Frontal cortex (tissue), 4 donors: ENCODE measurements at places on chromosomes 11 and 22.

GRCh38 chr22:27612115-27612514, 189.4 kb downstream of the MN1 start:
- DNase-seq, result no peak

DNA sequence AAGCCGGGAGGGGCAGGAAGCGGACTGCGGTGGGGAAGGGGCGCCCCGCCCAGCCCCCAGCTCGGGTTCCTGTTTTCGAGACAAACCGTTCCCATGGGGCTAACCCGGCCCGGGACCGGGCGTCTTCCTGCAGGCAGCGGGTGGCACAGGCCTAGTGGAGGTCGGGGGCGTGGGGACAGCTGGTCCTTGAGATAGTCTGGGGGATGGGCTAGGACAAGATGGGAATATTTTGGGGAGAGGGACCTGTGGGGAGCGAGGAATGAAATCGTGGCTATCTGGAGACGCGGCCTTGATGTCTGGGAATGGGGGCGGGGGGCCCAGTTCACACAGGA, 1.2 kb upstream of the RASGRP2 start:
- peak; percentile 69 for DNase-seq

DNA sequence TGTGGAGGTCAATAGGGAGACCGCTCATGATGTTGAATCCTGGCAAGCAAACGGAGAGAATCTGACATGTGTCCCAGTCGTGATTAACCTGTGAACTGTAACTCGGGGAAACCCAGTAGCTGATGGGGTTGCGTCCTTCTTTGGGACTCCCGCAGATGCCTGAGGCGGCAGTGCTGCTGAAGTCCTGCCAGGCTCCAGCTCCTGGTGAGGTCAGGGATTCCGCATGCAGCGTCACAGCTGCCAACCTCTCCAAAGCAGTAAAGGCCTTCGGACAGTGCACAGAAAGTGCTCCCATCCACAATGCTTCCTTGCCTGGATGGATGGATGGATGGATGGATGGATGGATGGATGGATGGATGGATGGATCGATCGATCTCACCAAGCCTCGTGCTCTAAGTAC, 13.5 kb downstream of the KCNQ1 start:
- DNase-seq, result no peak

DNA sequence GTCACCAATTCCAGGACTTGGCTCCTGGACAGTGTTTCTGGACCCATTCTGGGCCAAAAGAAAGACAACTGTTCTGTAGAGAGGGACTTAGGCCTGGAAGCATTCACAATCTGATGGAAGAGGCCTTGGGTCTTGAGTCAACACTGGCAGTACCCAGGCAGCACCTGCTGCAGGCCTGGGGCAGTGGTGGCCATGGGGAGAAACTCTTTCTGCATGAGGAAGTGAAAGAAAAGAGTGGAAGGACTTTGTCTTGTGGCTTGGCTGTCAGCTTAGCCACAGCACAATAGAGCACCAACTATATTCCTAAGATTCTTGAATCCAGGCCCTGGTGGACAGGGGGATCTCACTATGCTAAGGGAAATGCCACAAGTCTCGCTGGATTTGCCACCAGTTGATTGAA, 70.6 kb downstream of the CTSC start:
- DNase-seq, result no peak

GRCh38 chr11:79308429-79308828, 132.4 kb downstream of the TENM4 start:
- DNase-seq, result no peak

GRCh38 chr11:13713982-13714381, 45.5 kb downstream of the FAR1 start:
- DNase-seq, result no peak

GRCh38 chr11:64181506-64182411, 4.2 kb upstream of the STIP1 start:
- peak; percentile 76 for DNase-seq

DNA sequence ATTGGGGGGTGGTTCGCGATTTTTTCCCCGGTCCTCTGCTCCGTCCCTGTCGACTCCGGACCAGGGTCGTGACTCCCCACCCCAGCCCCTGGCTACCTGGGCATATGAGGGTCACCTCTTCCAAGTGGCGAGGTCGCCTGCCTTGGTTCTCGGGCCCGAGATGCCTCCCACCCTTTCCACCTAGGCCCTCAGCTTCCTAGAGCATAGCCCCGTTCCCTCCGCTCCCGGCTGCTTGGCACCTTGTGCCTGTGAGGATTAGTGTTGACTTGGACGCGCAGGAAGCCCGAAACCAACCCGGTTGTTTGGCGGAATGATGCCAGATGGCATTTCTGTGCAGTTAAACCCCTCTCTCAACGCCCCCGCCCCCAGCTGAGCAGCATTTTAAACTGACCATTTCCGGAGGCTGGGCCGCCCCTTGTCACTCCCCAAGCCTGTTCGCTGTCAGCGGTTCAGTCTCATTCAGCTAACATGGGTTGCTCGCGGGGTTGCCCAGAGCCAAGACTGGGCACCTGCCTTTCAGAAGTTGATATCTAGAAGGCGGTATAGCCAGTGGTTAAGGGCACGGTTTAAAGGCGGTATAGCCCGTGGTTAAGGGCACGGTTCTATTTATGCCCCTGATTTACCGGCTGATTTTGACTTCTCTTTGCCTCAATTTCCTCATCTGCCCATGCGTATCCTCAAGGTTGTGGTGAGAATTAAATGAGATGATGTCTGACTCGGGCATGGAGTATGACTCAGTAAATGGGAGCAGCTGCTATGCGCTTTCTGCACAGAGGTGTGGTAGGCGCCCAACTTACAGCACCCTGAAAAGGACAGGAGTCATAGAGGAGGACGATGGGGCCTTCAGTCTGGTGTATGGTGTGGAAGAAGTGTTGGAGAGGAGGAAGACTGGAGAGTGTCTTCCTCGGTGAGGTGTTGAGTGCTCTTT, 639 bp downstream of the INCENP start:
- no peak for DNase-seq

DNA sequence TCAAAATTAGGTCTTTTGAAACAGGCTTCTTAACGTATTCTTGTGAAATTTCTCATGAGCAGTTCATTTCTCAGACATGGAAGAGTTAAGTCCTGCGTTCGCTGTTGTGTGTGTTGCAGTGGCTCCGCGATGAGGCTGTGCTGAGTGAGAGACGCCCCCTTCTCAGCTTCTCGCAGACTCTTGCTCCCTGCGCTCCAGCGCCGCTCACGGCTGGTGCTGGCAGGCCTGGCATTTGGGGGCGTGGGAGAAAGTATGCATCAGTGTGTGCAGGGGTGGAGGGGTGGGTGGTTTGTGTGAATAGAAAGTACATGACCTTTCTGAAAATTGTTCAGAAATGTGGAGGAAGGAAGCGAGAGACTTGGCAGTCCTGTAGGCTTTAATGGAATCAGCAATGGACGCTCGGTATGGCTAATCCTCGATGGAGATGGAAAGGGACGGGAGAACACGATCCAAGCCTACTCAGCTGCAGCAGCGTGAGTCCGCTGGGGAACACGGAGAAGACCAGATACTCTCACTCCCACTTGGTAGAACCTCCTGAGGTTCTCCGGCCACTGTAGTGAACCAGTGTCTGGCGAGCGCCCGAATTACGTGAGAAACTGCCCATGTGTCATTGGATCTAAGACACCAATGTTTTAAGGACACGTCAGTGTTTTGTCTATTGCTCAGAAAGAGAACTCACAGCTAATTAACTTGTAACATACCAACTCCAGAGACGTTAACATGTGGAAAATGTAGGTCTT, 5.9 kb downstream of the TAB1 start:
- DNase-seq, result peak; percentile 49

GRCh38 chr11:123393312-123393927, 36.6 kb upstream of the GRAMD1B start:
- no peak for DNase-seq

DNA sequence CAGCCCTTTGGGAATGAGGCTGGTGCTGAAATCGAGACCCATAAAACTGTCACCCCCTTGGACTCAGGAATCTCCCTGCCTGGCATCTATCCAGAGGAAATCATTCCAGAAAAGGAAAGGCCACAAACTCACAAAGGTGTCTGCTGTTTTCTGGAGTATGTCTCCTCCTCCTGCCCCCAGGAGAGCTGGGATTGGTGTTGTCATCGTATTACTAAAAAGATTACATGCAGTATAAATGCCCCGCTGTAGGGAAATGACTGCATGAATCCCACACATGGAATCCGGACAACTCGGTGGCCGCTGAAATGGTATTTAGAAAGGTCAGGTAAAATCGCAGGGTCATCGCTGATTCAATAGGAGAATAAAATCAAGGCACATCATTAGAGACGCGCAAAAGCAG, 18.9 kb upstream of the RFPL3 start:
- no peak for DNase-seq

DNA sequence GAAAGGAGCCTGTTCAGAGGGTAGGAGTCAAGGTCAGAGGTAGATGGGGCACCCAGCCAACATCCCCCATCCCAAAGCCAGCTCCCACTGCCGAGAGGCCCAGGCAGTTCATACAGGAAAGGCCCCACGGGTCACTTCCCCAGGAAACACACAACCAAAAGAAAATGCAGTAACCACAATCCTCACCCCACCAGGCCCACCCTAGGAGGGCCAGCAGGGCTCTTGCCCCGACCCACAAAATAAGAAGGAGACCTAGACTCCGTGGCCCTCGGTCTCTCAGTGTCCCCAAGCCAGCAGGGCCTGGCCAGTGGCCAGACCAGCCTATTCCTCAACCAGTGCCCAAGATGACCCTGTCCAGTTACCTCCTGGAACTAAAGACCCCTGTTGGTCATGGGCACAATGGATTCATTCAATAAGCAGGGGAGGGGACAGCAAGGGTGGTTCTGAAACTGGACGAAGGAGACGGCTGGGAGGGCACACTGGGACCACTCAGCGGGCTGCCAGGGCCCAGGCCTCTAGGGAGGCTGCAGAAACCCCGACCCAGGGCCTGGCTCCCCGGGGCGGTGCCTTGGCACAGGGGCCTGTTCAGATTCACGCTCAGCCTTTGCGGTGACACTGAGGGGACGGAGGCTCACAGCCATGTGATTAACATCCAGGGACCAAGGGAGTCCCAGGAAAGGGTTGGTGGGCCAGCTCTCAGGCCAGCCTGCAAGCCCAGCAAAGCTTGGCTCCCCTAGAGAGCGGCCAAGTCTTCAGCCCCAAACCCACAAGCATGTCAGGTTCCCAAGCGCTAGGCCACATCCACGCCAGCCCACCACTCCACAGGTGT, 5.5 kb downstream of the RAB3IL1 start:
- no peak for DNase-seq

- no peak for DNase-seq
Observed at GRCh38 chr11:107176148-107177105, 158.2 kb upstream of the GUCY1A2 start.

- no peak for DNase-seq
Observed at GRCh38 chr22:25824828-25825423, 82.9 kb downstream of the MYO18B start.

DNA sequence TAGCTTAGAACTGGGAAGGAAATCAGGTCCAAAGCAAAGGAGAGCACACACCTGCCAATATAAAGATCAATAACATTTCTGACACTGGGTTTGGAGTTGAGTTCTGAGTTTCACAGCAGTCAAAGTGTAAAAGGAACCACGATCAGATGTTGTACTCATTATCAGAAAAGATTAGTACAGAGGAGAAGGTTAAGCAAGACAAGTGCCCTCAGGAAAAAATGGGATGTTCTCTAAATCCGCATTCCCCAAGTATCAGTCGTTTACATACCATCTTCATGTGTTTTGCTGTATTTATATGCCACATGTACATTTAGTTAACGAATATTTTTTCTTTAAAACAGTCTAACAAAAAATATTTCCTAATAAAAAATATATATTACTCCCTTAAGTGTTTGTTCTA, 23.0 kb upstream of the RRAS2 start:
- DNase-seq, result no peak

GRCh38 chr11:44426958-44427357, 117.0 kb upstream of the ALX4 start:
- no peak for DNase-seq

- peak; percentile 65 for DNase-seq
Observed at GRCh38 chr11:13962562-13963168, at the start of gene SPON1. SPON1 (plus strand) TSS chr11:13962723; CDS start chr11:13962905, 182 bp downstream.

DNA sequence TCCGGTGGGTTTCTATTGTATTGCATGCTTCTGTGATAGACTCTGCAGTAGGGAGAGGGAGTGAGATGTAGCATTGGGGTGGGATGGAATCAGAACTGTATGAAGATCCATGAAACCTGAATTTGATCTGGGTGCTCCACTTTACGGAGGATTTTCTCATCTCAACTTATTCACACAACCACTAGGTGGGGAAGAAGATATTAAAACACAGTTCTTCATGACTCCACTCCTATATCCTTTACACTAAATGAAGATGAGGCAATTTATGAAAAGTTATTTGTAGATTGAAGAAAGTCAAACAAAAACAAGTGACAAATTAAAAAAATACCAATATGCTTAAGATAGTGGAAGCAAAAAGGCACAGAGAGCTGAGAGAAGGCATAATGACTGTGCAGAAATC, 92.6 kb upstream of the PDGFD start:
- no peak for DNase-seq

DNA sequence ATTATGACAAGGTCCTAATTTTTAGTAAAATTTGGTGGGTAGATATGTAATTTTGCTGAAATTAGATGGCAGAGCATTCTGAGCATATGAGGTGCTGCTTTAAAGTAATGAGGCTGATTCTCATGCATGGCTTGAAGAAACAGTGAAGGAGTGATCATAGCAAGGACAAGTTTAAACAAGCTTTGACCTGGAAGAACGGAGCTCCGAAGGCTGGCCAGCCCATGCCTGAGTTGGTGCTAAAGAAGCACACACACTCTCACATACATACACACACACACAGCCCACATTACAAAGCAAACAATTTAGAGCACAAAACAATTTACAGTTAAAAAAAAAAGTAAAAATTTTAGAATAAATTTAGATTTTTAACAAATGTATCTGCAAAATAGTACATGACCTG, 150.7 kb downstream of the DCDC1 start:
- DNase-seq, result no peak

- DNase-seq, result no peak
Observed at GRCh38 chr11:33700063-33700501, 544 bp downstream of the C11orf91 start.

DNA sequence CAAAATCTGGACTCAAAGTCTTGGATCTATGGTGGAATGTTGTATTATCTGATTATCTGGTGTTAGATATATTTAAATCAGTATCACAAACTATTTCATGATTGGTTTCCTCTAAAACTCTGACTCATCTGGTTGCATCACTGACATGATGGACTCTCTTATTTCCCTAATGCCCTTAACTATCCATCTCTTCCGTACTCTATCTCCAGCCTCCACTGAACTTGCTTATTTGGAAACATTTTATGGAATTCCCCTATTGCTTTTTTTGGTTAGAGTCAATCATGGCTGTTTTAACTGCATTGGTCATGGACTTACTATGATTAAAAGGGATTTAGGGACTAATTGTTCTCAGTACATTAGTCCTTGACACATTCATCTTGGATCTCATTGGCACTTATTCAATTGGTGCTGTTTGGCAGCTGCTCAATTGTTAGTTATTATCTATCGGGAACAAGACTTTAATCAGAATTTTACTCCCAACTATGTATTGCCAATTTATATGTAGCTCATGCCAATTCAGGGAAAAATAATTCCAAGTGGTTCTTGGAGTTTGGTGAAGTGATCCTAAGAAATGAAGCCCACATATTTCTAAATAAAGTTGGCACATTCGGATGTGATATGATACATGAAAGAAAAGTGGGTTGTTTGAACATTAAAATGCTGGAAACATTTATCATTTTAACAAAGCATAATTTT, 942.0 kb upstream of the CCDC90B start:
- no peak for DNase-seq
